ENCODE measurements at places on chromosomes 1 and 21.

DNA sequence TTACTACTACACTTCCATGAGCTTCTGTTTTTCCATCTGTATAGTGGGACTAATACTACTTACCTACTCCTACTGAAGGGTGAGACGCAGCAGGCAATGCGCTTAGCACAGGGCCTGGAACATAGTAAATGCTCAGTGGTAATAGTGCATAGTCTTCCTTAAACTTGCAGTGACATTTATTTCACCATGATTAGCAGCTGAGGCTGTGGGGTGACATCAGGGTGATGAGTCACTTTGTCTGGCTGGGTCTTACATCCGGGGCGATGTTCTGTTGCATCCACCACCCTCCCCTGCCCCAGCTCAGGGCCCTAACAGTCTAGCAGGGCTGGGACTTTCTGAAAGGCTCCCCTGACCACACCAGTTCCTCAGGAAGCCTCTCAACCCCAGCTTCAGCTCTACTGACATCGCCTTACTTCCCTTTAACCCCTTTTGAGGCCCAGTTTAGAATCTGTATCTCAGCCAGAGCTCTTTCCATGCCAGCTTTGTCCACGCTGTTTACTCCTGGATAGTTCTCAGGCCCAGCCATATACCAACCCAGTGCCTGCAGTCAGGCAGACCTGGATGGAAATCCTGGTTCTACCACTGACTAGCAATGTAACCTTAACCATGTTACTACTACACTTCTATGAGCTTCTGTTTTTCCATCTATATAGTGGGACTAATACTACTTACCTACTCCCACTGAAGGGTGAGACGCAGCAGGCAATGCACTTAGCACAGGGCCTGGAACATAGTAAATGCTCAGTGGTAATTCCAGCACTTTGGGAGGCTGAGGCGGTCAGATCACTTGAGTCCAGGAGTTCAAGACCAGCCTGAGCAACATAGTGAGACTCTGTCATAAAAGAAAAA, 66.3 kb downstream of the CD58 start:
- DNase-seq = peak; percentile 71

GRCh38 chr1:44421446-44421884, 16.4 kb downstream of the RNF220 start:
- DNase-seq = no peak

GRCh38 chr1:204025917-204026707, 46.8 kb upstream of the SOX13 start:
- DNase-seq = no peak

DNA sequence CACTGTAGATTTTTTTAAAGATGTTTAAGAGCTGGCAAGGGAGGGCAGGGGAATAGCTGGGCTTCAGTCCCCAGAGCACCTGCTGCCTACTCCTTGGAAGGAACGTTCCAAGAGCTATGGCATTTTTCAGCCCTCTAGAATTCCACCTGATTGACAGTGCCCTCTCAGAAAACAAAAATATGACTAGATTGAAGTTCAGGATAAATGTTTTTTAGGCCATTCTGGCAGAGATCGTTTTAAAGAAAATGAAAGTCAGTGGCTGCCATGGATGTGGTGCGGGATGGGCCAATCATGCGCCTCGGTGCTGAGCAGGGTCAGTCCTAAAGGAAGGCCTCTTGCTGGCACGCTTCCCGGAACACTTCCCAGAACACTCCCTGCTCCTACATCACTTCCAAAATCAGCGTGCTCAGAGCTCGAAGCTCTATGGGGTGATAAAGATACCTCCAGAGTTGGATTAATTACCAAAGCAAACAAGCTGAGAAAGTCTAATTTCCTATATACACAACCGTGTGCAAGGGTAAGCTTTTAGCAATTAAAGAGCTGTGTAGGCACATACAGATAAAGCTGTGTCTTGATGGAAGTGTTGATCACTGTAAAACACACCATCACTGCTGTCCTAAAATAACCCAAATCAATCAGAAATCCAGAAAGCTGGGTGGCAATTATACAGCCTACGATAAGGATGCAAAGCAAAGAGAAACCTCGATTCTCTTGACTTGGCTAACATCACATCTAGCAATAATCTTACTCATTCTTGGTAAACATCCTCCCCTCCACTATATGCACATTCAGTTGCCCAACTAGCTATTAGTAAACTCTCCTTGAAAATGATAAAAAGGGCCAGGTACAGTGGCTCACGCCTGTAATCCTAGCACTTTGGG, 34.6 kb downstream of the TGFBR3 start:
- DNase-seq = no peak

GRCh38 chr1:20126041-20126805, 6.9 kb upstream of the PLA2G2D start:
- peak; percentile 28 for DNase-seq

DNA sequence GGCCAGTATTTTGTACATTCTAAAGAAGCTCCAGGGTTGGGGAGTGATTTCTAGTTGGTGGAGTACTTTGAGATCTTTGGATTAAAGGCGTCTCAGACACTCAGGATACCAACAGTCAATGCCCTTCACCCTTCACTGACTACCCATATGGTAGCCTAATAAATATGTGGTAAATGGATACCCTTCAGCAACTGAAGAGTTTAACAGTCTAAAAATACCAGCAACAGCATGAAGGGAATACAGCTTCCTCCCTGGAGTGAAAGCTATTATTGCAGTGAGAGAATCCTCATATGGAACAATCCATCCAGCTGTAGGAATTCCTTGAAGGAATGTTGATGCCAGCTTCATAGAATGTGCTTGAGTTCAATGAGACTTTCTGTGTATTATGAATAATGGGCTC, 26.8 kb downstream of the DNAJC11 start:
- no peak for DNase-seq

- no peak for DNase-seq
Observed at GRCh38 chr1:168365719-168366479, 85.2 kb downstream of the TBX19 start.

Data from GM18507 (cell line).